ENCODE measurements at places on chromosomes 5 and 9.

DNA sequence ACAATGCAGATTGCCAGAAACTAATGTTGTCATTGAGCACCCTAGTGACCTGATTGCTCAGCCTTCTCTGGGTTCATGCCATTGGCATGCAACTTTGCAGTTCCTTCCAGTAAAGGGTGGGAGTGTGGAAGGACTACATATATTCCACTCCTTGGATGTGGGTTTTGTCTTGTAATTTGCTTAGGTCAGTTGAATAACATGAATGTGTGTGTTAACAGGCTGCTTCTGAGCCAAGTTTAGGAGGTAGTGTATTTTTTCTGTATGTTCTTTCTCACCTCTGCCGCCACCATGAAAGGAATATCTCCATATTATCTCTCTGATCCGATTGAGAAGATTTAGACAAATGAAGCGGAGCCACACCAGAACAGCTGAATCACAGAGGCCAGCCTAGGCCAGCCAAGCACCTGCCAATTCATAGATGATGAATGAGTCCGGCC is 1929.6 kb upstream of the CDH6 start:
- no peak for DNase-seq

DNA sequence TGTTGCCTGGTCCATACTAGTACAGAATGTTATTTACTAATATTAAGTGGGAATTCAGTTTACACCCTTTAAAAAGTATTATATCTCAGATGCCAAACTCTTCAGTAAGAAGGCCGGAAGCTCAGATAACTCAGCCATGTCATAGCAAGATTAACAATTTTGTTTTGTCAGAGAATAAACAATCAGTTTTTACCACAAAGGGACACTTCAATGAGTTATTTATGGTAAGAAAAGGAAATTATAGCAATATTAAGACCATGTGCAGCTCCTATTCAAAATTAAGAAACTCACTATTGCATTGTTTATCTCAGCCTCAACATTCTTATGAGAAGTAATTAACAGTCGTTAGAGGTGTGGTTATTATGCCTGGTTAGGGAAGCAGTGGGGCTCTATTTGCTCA is 13.1 kb upstream of the ARL15 start:
- no peak for DNase-seq

DNA sequence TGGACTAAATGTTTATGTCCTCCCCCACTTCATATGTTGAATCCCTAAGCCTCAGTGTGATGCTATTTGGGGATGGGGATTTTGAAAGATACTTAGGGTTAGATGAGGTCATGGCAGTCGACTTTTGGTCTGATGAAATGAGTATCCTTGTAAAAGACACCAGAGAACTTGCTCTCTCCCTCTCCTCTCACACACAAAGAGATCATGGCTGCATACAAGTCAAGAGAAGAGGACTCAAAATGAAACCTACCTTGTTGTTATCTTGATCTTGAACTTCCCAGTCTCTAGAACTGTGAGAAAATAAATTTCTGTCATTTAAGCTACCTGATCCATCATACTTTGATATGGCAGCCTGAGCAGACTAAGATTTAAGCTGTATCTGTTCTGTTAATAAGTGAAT is 144.0 kb upstream of the HAPLN1 start:
- no peak for DNase-seq

DNA sequence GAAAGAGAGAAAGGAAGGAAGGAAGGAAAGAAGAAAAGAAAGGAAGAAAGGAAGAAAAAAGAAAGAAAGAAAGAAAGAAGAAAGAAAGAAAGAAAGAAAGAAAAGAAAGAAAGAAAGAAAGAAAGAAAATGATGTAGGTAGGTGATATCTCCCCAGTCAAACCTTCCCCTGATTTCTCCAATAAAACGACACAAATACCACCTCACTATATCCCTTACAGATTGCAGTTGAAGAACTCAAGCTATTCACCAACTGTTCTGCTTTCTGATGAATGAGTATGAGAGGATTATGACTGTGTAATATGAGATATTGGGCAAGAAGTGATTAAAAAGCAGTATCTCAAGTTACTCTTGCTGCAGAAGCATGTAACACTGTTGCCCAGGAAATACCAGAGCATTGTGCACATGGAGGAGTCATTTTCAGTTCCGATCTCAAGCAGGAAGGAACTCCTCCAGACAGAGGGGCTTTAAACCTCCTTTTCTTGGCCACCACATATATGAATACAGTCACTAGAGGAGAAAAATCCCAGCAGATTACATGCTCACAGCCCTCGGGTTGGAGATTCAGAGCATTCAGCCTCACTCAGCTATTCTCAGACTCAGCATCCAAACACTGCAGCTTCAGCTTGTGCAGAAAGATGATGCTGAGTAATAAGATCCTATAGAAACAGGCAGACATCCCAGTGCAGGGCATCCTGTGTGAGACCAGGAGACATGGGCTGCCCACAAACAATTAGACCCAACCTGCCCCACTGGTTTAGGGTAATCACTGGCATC is 61.4 kb downstream of the UGCG start:
- no peak for DNase-seq

- DNase-seq = no peak
Observed at GRCh38 chr9:88033359-88033702, 59.0 kb upstream of the CDK20 start.

- DNase-seq = no peak
Observed at GRCh38 chr9:7640231-7640630, 159.3 kb downstream of the DMAC1 start.

- DNase-seq = no peak
Observed at GRCh38 chr5:88813244-88813643, 69.7 kb downstream of the MEF2C start.

DNA sequence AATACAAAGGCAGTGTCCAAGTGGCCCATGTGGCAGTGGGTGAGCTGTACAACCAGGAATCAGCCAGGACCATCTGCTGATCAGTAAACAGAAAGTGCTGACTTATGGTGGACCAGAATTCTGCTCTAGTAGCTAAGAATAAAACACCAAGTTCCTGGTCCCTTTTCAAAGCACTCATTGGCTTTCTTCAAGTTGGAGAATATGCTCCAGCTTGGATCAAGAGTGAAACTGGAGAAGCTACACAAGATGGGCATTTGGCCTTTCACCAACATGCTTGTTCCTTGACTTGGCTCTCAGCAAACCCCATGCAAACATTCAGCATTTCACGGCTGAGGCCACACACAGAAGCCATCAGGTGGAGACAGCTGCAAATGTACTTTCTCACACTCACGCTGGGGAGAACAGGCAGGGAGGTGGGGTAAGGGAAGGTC is 32.1 kb downstream of the MARCHF3 start:
- DNase-seq = no peak

- DNase-seq = no peak
Observed at GRCh38 chr9:109403116-109403515, 82.3 kb upstream of the EPB41L4B start.

DNA sequence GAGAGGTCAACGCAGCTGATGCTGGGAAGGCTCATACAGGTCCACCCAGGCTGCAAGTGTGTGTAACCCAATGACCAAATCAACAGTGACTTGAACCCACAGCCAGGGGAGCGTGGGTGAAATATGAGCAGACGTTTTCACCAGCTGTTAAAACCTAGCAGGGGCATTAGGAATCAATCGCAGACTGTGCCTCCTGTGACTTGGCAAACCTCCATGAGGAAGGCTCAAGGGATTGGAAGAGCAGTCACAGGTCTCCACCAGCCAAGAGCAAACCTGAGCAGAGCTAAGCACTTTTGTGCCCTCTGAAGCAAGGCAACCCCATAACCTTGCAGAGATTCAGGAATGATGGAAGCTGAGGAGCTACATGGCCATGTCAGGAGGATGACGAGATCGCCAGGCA is 25.5 kb downstream of the INSYN2B start:
- DNase-seq = no peak

DNA sequence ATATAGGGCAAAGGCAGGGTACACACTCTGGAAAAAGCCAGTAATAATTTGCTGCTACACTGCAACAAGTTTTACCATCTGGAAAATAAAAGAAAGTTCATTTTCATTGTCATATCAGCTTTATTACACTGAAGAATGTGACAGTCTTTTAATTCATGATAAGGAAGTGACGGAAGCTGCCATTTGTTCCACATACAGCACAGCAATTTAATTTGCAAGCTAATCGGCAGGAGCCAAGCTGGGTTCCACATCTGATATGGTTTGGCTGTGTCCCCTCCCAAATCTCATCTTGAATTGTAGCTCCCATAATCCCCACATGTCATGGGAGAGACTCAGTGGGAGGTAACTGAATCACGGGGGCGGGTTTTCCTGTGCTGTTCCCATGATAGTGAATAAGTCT is 16.5 kb downstream of the PRELID2 start:
- no peak for DNase-seq

DNA sequence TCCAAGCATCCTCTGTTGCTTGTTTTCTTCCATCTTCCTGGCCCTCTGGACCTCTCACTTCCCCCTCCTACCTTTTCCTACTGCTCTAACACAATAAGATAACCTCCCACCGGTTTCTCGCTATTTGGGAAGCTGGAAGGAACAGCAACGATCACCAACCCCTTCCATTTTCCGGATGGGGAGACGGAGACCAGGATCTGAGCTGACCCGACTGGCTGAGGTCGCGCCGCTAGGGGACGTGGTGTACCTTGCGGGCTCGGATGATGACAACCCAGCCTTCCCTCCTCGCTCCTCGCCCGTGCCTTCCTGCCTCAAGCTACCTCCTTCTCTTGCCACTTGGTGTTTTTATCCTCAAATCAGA is 1.9 kb downstream of the LPAR1 start:
- DNase-seq = peak; percentile 89

DNA sequence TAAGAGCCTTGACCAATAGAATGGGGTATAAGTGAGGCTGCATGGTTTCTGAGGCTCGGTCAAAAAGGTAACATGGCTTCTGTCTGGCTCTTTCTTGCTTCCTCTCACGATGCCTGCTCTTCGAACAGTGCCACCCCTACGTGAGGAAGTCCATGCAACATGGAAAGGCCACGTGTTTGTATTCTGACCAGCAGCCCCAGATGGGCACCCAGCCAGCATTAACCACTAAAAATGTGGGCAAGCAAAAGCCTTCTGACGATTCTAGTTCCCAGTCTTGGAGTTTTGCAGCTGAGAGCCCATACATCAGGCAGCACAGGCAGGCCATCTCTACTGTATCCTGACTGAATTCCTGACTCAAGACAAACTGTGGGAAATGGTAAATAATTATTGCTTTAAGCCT is 24.2 kb upstream of the NREP start:
- no peak for DNase-seq

GRCh38 chr5:115583474-115583873 is 18.8 kb downstream of the TICAM2 start:
- no peak for DNase-seq

DNA sequence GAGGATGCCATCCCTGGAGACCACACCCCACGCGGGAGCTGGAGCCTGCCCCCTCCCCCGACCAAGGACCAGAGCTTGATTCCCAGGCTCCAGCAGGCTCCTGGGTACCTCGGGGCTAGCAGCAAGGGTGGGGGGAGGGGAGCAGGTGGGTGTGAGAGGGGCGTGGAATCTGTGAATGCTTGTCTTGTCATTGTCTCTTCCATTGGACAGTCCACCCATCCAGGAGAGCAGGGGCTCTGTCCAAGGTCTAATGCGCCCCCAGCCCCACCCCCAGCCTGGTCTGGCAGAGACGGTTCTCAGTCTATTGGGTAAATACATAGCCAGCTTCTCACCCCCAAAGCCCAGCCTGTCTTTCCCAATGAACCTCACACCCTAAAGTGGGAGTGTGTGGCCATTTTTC is 22.8 kb downstream of the URM1 start:
- DNase-seq = no peak

- no peak for DNase-seq
Observed at GRCh38 chr5:151205411-151205810, 18.5 kb downstream of the CCDC69 start.

- no peak for DNase-seq
Observed at GRCh38 chr5:41349846-41350245, 136.5 kb upstream of the C6 start.

DNA sequence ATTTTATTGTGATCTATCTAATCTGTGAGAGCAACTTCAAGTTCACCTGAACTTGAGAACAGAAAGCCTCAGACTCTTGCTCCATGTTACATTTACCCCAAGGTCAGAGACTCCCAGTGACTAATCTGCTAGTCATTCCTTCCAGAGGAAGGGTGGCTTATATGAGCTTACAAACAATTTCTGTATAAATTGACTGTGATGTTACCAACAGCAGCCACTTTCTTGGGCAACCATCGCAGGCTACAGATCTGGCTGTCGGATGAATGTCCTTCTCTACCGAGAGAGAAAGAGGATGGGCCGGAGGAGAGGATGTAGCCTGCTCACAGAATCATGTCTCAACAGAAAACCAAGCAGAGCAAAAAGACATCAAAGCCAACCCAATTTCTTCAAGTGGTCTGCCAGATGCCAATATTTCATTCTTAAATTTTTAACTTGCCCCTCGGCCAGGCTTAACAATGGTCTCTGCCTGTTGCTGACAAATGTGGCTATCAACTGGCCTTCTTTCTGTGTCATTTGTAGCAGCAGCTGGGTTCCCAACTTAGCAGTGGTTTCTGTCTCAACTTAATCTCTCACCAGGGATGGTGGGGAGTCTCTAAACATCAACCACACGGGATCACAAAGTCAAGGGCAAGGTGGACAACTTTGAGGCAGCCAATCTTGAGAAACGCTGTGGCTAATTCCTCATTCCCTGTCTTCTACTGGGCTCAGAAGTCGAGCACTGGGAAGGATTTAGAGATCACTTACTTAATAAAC is 81.3 kb downstream of the RAPGEF1 start:
- DNase-seq = no peak

DNA sequence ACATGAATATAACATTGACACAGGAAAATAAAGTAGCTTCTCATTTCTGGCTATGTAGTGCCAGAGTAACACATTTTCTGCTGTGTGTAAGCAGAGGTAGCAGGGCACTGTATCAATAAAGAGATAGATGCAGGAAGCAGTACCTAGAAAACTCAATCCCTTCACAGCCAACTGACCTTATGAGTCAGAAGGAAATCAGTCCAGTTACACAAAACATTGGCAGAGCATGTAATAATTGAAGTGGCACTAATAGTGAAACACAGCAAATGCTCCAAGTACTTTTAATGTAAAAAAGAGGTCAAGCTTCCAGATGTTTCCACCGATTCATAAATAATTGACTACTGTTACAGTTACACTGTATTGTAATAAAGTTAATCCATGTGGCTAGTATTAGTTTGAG is 706.6 kb downstream of the EFNA5 start:
- no peak for DNase-seq

GRCh38 chr5:130386155-130386554 is 481.9 kb downstream of the CHSY3 start:
- DNase-seq = no peak

Data from suprapubic skin (tissue), 4 donors.